ENCODE measurements at places on chromosomes 1 and 21.

- DNase-seq = no peak
Observed at GRCh38 chr1:41013796-41014195, 7.7 kb downstream of the SLFNL1 start.

DNA sequence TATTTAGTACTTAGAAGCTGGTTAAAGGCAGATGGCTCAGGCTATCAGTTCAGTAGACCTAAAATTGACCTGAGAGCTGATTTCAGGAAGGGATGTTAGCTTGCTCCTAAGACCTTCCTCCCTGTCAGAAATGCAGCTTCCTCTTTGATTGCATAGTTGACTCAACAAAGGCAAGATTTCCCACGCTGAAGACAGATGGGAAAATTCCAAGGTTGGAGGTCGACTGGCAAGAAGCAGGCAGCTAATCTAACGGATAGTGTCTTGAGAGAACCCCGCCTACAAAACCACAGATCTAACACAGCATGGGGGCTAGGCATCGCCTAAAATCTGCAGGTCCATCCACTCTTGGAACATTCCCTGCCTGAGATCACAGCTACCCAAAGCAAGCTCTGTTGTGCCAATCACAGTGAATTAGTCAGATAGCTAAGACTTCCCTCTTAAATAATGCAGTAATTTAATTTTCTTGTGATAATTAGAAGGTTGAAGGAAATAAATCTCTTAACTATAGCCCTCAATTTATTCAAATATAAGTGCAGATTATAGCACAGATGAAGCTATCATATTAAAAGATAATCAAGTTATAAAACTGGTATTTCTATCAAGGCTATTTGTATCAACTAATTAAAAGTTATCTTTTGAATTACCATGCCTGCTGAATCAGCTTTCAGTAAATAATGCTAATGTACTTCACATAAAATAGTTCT lies 357.8 kb upstream of the SGIP1 start:
- no peak for DNase-seq

GRCh38 chr1:2427976-2428375 lies 15.6 kb upstream of the PEX10 start:
- DNase-seq = no peak

- DNase-seq = no peak
Observed at GRCh38 chr1:151994956-151995355, 1.3 kb upstream of the S100A10 start.

DNA sequence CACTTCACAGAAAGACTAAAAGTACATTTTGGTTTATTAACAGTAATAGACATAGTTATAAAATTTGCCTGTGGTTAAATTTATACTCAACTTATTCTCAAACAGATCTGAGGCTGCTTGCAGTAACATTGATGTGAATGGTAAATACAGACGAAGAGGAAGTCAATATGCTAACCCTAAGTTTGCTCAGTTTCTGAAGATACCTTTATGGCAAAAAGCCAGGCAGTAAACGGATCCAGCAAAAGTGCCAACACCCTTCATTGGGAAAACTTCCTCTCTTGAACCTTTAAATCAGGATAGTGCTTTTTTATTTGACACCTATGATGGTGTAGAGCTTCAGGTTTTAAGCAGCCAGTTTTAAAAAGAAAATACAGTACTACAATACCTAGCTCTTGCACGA lies 16.6 kb upstream of the CCDC181 start:
- DNase-seq = no peak

DNA sequence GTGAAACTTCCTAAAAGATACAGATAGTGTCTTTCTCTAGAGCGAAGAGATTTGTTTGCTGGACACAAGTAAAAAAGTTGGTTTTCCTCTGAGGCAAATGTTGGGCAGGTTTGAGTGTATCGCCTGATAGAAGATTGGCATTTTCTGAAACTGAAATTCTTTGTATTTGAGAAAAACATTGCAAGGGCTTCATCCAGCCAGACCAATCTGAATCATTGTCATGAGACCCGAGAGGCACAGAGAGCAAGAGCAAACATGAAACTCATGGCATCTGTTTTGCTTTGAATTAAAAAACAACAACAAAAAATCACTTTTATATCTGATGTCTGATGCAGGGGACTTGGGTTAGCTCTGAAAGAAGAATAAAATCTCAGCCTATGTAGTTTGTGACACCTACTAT lies 379.3 kb upstream of the NCAM2 start:
- DNase-seq = no peak

GRCh38 chr1:175511496-175511895 lies 231.9 kb downstream of the TNR start:
- no peak for DNase-seq

GRCh38 chr1:119893238-119893791 lies 3.0 kb downstream of the ADAM30 start:
- no peak for DNase-seq

DNA sequence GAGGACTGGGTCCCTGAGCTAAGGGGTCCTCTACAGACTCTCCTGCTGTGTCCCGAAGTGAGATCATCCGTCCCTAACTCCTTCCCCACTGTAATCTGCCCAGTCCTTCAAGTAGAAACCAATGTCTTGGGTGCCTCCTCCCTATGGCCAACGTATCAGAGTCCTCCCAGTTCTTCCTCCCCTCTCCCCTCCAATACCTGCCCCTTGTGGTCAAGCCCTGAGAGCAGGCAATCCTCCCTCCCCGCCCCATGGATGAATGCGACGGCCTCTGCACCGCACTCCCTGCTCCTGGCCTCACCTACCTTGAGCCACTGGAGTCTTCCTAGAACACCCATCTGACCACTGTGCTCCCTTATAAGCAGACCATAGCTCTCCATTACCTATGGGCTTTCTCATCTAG lies 31.1 kb downstream of the HTR6 start:
- DNase-seq = no peak

DNA sequence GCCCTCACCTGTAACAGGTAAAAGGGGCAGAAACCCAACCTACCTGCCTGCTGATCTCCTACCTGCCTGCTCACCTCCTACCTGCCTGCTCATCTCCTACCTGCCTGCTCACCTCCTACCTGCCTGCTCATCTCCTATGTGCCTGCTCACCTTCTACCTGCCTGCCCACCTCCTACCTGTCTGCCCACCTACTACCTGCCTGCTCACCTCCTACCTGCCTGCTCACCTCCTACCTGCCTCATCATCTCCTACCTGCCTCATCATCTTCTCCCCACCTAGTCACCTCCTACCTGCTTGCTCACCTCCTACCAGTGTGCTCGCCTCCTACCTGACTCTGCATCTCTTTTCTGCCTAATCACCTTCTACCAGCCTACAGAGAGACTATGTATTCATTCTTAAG lies 452.9 kb downstream of the MATN1 start:
- DNase-seq = no peak

GRCh38 chr1:85708829-85709227 lies 595 bp upstream of the ZNHIT6 start:
- DNase-seq = no peak

GRCh38 chr21:34704119-34704518 lies 35.3 kb downstream of the CLIC6 start:
- DNase-seq = no peak

DNA sequence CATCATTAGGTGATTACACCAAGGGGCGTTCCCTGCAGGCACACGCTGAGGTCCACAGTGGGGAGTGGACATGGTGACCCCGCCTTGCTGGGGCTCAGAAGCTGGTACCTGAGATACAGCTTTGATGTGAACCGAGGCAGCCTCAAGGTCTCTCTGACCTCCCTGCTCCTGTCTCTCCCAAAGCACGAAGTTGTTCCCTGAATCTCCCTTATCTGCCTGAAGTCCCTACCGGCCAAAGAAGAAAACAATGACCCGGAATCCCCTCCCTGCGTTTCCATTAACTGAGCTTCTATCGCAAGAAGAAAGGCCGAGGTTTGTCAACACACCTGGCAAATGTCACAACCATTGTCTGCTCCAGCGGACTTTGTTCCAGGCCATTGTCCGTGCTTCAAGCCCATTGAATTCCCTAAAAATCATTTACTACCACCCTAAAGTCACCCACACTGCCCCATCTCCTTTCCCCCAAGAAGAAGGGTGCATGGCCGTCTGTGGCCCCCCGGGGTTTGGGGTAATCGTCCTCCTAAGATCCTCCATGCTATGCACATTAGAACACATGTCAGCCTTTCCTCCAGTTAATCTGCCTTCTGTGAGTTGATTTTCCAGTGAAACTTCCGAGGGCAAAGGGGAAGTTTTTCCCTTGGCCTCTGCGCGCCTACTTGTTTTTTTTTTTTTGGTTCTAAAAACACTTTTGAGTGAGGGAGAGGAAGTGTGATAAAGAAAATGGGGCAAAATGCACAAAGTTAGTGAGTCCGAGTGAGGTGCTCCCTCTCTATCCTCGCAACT lies 48.1 kb upstream of the COL18A1 start:
- DNase-seq = no peak

GRCh38 chr21:26659182-26659581 lies 86.1 kb upstream of the CYYR1 start:
- DNase-seq = no peak

DNA sequence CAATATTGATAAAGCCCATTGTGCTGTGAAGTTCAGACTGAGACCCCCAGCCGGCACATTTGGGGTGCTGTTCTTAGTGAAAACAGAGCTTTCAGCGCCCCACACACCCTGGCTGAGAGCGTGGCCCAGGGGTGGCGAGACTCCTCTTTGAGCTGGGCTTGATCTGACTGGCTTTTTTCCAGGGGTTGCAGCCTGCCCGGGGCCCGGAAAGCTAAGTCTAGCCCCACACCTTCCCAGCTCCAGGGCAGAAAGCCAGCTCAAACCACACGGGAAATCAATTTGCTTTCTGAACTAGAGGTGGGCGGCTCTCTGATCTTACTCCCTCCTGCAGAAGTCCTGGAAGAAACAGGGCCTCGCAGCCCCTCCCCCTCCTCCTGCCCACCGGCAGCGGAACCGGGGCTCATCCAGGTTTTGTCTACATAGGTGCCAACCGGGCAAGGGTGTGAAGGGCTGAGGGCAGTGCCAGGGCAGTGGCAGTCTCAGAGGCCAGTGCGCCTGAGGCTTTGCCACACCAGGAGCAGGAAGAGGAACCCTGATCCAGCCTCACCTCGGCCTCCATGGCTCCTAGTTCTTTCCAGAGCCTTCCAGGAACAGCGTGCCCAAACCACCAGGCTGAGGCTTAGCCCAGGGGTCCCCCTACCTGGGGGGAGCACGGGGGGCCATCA lies 155.3 kb downstream of the NPHP4 start:
- DNase-seq = no peak

DNA sequence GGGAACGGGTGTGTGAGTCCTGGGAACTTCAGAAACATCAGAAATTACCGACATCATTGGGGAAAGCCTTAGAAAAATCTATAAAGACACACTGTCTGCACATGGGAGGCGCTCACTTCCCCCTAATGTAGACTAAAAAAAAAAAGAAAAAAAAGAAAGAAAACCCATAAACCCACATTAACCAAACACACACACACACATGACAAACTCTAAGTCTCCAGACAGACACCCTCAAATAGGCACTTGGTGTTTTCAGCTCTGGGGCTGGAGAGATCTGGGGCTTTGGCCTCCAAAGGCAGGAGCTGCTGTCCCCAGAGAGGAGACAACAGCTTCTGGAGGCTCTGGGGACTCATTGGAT lies 13.2 kb upstream of the SDHB start:
- no peak for DNase-seq

DNA sequence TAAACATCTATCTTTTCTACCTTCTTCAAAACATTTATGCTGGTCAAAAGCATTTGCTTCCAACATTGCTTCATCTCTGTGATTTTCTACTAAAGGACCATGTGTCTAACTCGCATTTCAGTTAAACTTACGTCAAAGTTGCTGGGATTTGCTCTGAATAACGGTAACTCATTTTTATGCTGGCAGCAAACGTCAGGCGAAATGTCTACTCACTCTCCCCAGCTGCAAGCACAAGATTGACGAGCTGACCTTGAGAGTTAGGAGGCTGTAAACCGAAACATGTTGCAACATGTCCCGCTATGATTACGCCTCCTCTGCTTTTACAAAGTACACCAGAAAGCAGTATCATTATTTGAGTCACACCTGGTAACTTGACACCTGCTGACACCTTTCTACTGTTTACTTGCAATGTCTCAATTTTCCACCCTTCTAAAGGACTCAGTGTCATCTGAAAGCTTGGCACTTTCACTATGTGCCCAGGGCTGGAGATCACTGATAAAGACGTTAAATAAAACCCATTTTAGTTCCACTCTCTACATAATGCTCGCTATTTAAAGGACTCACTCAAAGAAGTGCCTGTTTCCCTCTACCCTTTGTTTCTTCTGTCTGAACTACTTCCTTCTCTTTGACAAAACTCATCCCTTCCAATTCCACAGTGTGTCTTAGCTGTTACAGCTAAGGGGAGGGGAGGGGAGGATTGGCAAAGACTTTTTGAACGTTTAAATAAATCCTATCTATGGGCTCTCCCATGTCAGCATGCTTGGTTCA lies 111.9 kb downstream of the PTPN14 start:
- peak; percentile 79 for DNase-seq
